ENCODE measurements at places on chromosomes 11 and 22. TPM values are rescaled to one million over a fixed set of nuclear protein-coding genes. Genes with fewer than 3 reads are reported as not detected.

MMP10 gene
- total RNA-seq, result 1.8 TPM

RSF1 gene
- 23.2 TPM for total RNA-seq

PTGDR2 gene
- not detected for total RNA-seq

CSF2RB gene
- total RNA-seq, result not detected

MEI1 gene
- not detected for total RNA-seq

PLCB3 gene
- 55.4 TPM for total RNA-seq

APOL4 gene
- total RNA-seq, result not detected

CLDN5 gene
- not detected for total RNA-seq

RAC2 gene
- total RNA-seq, result 181 TPM

CYTH4 gene
- 0.08 TPM for total RNA-seq

All from hair follicular keratinocyte (primary cell).